ENCODE measurements at places on chromosomes 6 and 20.

GRCh38 chr20:13703265-13703664, 64.5 kb upstream of the TASP1 start:
- no peak for DNase-seq

DNA sequence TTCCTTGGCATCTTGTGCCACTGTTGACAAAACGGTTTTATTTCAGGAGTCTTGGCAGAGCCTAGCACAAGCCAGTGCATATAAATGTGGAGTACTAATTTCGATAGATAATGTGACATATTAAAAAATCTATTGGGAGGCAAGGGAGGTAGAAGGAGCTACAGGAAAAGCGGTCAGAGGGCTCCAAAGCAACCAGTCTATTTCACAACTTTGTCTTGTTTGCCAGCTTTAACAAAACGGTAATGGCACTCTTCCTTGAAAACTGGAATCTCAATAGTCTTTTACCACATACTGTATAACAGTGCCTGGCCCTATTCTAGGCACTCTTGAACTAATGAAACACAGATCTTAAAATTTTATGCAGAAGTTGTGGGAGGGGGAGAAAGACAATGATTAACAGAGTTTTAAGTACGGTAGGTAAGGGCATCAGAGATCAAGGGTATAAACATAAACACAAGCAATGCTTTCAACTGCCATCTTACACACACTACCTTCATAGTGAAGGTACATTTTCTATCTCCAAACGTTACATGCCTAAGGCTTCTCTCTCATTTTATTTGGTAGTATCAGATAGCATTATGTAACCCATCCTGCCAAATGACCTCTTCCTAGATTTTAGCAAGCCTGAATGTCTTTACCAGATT, 33.5 kb upstream of the SYNCRIP start:
- DNase-seq, result no peak

GRCh38 chr6:17484201-17484849, 90.9 kb downstream of the CAP2 start:
- no peak for DNase-seq

- DNase-seq, result no peak
Measured at GRCh38 chr6:38799529-38800184, 84.5 kb downstream of the DNAH8 start.

- no peak for DNase-seq
Measured at GRCh38 chr20:44089987-44090674, 96.9 kb downstream of the JPH2 start.

DNA sequence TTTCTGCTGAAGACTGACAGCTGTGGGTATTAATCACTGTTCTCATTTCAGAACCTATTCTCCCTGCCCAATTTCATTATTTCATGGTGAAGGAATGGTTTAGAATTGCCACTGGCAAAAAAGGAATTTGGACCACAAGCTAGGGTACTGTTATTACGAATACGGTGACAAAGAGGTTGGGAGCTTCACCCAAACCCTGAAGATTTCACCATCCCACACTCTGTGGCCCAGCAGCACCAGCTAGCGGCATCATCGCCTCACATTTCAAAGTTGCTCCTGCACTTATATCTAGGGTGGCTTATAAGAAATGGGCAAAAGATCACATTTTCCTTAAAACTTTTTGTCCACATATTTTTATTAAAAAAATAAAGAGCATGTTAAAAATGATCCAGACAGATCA, 236.1 kb downstream of the SYNDIG1 start:
- DNase-seq, result no peak

GRCh38 chr6:24396824-24397223, 5.9 kb upstream of the MRS2 start:
- no peak for DNase-seq

DNA sequence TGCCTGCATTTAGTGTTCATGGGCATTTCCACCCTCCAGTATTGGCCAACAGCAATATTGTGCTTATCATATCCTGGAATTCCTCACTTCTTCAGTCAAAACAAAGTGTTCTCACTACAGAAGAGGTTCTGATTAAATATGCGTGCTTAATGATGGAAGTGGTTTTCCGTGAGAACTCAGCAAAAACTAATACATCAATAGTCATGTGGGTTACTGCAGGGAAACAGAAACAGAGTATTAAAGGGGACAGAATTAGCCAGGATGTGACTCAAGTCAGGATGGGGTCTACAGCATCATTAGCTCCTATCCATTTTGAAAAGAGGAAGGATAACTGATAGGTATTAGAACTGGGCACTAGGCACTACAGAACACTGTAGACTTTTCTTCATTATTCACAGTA, 384.6 kb downstream of the CDKAL1 start:
- no peak for DNase-seq

- DNase-seq, result no peak
Measured at GRCh38 chr20:42611889-42612837, 577.5 kb downstream of the PTPRT start.

- no peak for DNase-seq
Measured at GRCh38 chr6:157033428-157034140, 256.4 kb downstream of the ARID1B start.

DNA sequence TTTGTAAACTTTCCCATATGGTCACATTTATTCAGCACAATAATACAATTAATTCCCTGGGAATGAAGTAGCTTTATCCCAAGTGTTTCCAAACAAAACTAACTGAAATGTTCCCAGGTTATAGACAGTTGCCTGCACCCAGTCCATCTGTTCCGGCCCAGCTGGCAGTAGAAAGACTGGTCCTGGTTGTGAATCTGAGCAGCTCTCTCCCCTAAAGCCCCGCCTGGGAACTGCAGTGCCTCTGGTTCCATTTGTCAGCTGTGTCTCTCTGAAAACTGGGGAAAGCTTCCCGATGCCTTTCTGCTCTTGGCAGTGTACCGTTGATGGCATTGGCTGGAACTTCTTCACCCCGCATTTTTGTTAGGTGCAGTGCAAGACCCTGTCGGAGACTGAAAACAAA, 8.7 kb downstream of the MTHFD1L start:
- DNase-seq, result no peak

All from activated naive CD4-positive, alpha-beta T cell treated with Interleukin-2 at 50 U/mL for 16 hours (primary cell).